ENCODE measurements at places on chromosomes 1 and 21.

DNA sequence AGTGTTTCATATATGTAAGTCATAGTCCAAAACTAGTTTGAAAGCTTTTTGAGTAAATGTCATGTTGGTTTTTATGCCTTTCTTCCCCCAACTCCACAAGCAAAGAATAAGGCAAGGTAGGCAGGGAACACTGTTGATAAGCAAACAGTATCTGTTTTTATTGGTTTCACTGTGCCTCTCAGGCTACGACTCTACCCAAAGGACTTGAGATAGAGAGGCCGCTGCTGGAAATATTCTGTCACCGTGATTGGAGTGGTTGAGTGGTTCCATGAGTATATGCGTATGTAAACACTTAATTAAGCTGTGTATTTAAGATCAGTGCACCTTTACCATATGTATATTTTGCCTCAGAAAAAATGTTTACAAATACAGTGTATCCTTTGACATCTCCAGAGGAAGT is 138.1 kb upstream of the KIF26B start:
- DNase-seq: no peak

GRCh38 chr1:7995437-7995836 is 30.7 kb downstream of the ERRFI1 start:
- DNase-seq: no peak

DNA sequence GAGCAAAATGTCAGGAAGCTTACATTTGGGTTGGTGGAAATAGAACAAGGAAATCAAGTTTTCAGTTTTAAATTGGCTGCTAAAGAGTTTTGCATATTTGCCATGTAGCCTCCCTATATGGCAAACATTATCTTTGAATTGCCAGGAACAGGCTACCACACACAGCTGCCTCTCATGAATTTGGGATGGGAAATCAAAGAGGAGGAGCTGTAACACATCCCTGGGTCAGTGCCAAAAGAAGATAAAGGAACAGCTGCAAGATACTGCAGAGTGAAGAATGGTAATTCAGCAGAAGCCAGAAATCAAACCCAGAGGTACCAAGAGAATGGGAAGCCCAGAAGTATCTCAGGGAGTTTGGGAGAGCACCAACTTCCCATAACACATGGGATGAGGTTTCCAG is 18.6 kb upstream of the RASAL2 start:
- DNase-seq: no peak

DNA sequence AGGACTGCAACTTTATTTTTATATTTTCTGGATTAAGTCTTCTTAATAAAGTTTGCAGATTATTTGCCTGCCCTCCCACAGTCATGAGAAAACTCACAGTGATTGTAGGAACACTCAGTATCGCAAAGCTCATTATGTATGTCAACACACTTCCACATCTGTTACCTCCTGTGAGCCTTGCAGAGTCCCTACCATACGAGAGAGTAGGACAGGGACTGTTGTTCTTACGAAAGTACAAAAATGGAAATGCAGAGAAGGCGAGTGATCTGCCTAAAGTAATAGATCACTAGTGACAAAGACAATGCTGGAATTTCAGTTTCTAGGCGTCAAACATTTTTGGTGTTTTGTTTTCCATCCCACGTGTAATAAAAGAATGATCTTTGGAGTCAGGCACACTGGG is 131.7 kb downstream of the SYT2 start:
- no peak for DNase-seq

DNA sequence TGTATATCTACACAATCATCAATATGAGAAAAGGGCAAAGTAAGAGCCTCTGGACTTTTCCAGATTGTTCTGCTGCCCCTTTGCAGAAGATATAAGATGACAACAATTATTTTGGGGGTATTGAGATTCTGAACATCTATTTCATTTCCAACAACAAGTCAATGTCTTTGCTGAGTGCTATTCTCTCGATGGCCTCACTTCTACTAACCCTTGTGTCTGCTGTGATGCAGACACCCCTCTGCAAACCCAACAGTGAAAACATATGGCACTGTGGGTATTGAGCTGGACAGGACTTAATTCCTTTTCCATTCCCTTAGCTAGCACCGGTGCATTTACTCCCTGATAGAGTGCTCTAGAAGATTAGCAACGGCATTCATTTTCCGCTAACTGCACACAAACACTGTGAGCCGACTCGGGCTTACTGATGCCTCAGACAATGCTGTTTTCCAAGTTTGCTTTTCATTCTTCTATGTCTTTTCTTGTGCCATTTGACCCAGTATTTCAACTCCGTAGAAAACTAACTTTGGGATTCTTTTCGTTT is 33.4 kb upstream of the SMYD2 start:
- no peak for DNase-seq

DNA sequence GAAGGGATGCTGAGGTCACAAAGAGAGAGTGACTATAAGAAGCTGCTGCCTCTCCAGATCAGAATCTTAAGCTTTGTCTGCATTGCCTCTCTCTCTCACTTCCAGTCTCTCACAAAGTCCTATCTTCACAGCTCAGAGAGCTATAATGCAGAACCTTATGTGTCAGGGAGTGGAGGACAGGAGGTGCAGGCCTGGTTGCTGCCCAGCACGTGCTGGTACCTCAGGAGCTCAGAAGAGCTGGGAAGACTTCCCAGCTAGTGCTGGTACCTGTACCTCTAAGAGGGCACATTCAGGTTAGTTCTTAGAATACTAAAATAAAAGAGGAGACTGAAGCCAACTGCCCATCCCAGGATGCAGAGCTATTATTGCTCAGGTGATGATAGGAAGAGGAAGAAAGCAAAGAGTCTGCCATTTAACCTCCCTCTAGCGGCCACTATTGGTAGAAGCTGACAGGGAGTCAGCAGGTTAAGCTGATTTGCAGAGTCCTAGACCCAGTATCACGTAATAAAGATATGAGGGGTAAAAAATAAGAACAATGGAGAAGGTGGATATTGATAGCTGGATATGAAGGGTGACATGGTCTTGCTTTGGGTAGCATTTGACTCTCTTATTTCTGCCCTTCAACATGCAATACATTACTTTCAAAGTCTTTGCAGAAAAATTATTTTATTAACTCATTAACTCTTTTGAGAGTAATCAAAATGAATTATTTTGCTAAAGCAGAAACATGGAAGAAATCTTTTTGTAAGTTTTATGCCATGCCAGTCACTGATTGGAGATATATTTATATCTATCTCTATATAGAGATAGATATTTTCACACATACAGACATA is 138.1 kb upstream of the HMCN1 start:
- DNase-seq: no peak

GRCh38 chr1:48645883-48646282 is 130.8 kb downstream of the BEND5 start:
- DNase-seq: no peak

DNA sequence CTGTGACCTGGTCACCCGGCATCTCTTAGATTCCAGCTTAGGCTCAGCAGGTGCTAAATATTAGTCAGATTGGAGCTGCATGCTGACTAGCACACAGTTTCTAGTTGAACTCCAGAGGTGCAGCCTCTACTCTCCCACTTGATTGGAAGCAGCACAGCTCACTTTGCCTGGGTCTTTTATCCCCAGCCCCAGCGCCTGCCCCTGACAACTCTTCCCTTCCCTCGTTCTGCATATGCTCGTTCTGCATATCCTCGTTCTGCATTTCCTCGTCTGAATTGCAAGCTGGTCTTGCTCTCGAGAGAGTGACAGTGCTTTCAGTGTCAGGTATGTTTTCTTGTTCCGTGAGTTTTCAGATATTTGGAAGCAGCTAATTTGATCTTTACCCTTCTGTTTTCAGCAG is 11.7 kb downstream of the COL18A1 start:
- DNase-seq: no peak

- no peak for DNase-seq
These were observed 109.8 kb downstream of the OMA1 start for GRCh38 chr1:58436615-58437297.

DNA sequence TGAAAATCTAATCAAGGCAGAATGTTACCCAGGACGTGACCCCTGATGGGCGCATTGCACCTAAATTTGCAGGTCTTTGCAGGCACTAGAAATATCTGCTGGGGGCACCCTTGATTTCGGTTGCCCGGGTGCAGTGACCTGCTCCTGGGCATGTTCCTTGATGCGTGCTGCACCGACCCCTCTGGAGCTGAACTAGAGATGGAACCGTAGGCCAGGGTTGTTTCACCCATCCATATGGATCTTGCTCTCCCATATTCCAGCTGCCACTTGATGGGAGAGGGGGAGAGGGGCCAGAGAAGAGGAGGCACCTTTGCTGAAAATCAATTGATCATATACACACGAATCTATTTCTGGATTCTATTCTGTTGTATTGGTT is 8.4 kb upstream of the COL18A1 start:
- DNase-seq: no peak

GRCh38 chr1:193799948-193800690 is 613.7 kb upstream of the B3GALT2 start:
- DNase-seq: no peak

DNA sequence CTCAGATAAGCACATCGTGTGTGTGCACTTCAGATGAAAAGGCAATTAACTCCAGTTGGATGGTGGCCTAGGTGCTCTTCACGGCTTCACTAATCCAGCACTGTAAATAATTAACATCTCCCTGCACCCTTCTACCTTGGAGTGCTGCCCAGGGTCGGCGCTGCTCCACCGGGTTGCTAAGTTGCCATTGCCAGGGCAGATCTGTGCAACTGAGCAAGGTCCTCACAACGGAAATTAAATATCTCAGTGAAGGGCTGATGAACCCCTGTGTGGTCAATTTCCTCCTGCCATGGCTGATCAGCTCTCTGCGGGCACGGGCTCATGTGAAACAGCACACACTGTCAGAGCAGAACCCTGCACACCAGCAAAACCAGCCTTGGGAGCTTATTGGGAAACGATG is 63.2 kb downstream of the SYDE2 start:
- DNase-seq: no peak

DNA sequence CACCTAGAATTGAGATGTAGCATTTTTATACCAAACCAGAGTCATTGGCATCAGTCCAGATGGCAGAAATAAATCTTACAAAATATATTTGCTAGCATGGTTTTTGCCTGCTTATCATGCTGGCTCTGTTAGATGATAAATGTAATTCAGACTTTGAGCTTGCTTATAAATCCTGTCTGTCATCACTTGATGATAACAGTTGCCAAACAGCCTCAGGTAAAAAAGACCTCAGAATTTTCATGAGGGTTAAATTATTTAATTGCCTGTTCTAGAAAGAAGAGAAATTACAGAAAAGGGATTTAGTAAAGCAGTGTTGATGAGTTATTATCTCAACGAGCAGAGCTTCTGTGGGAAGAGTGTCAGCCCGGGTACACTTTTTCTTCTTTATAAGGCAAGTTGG is 83.3 kb downstream of the FNBP1L start:
- no peak for DNase-seq

Measured in stimulated activated CD8-positive, alpha-beta memory T cell treated with anti-CD3 and anti-CD28 coated beads, Interleukin-15, amount 100 ng/mL, for 24 hours (primary cell).